H7 (cell line): ENCODE measurements at places on chromosomes 16 and 17. TPM values are rescaled to one million over a fixed set of nuclear protein-coding genes. Genes with fewer than 3 reads are reported as not detected.

TBC1D3 gene
- not detected in 2 replicates for total RNA-seq

ITGAL gene
- total RNA-seq, result 0.03 and 0.11 TPM in 2 replicates

PKMYT1 gene
- 85.4 and 94.0 TPM in 2 replicates for total RNA-seq

CCR7 gene
- total RNA-seq, result 1.1 TPM in 1 of 2 replicates, not detected in the other

KRT32 gene
- not detected in 2 replicates for total RNA-seq

HYDIN gene
- total RNA-seq, result 0.63 and 0.69 TPM in 2 replicates

PRSS33 gene
- total RNA-seq, result not detected in 2 replicates

SEPTIN12 gene
- total RNA-seq, result not detected in 2 replicates

PTX4 gene
- not detected in 2 replicates for total RNA-seq

RAD51D gene
- 8.0 and 8.6 TPM in 2 replicates for total RNA-seq
